Stimulated activated CD8-positive, alpha-beta memory T cell treated with anti-CD3 and anti-CD28 coated beads, Interleukin-15, amount 100 ng/mL, for 24 hours (primary cell): ENCODE measurements at places on chromosomes 4 and X.
A peak's percentile ranks its signal among the peaks of the same experiment; 100 is the strongest.

DNA sequence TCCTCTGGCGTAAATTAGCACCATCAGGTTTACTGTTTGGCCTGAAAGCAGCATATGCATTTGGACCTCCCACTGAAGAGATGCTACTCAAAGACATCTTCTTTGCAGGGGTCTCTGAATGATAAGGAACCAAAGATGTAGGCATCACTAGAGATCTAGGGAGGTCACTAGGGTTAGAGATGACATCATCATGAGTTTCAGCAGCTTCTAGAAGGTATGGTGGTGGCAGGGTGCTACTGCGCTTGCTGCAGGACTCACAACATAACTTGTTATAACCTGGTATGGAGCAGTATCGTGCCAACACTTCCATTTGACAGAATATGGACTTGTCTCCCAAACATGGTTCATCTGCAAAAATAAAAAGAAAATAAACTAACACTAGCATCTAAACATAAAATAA lies 251.6 kb downstream of the NPFFR2 start:
- DNase-seq, result no peak

DNA sequence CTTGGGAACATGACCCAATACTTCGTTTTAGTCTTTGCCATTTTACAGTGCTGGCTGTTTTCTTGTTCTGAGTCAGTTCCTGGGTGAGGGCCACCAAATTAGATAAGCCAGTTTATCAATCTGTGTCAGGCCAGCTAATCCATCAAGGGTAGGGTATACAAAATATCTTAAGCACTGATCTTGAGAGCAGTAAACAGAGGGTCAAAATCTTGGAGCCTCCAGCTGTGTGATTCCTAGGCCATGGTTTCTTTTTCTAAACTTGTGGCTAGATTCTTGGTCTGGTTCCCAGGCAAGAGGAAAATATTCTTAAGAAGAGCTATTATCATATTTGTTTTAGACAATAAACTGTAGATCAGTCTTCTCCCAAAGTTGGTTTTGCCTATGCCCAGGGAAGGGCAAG lies 1396.6 kb upstream of the PABPC4L start:
- DNase-seq, result no peak

DNA sequence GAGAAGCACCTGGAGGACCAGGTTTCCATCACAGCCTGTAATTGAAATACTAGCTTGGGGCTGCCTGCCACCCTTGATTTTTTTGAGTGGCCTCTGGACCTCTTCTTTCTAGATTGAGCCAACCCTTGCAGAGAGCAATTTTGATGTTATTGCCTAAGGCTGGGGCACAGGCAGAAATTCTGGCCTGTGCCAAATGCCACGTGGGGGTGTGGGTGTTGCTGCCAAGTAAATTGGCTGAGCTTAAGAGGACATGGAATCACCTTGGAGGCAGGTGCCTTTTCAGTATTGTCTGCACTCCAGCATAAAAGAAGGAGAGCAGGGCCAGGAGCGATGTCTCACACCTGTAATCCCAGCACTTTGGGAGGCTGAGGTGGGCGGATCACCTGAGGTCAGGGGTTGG lies 286.1 kb upstream of the PRPS2 start:
- no peak for DNase-seq

DNA sequence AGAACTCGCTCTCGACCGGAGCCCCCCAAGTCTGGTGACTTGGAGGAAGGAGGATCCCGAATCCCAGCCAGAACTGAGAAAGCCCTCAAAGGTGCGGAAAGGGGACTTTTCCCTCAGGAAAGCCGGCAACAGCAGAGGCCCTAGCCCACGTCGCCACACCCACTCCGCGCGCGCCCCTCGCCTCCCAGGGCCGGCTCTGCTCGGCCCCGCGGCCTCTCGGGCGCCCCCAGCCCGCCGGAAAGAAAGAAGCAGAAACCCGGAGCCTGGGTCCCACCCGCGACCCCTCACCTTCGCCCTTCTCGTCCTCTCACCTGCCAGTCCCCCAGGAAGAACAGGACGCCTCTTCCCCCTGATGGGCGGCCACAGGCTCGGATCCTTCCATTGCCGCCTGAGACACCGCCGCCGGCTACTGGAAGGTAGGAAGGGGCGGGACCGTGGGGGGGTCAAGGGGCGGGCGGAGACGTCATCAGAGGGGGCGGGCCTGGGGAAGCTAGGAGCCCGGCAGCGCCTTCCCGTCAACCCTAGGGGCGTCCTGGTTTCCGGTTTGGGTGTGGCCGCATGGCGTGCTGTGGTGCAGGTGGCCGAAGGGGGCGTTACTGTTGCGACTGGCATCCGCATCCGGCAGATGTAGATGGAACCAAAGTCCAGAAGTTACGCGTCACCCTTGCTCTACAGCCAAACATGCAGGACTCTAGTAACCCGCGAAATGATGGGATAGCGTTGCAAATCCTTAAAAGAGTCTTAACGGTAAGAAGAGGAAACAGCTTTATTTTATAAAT lies at the start of gene UBA6:
UBA6 (minus strand) TSS at position 418 of the 779 bp plus-strand sequence; CDS start at position 382, 36 bp downstream.
- peak; percentile 87 for DNase-seq

DNA sequence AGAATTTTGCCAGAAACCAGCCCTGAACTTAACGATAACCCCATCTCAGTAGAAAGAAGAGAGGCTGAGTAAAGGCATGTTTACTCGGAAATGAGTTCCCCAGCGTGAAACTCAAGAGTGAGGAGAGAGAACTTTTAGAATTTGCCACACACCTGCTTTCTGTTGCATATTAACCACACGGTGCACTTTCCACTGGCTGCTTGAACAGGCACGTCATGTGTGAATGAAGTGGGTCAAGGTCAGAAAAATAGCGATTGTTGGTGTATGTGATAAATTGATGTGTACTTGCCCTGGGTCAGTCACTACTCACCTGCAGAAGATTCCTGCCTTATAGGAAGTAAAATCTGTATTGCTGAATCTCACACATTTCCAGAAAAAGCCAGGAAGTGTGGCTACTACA lies 395.7 kb downstream of the TRIML1 start:
- no peak for DNase-seq

DNA sequence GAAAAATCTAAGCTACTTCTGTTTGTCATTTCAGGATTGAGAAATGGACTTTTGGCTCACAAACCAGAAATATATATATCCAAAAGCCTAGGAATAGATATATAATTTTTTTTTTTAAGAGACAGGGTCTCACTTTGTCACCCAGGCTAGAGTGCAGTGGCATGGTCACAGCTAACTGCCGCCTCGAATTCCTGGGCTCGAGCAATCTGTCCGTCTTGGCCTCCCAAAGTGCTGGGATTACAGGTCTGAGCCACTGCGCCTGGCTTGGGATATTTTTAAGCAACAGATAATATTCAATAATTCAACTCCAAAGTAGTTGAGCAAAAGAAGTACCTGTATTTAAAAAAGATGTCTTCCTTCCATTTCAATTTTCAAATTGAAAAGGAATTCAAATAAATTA lies 112.5 kb downstream of the C4orf51 start:
- no peak for DNase-seq

- DNase-seq, result no peak
These were observed 106.7 kb upstream of the MSX1 start for GRCh38 chr4:4752576-4753401.

- DNase-seq, result no peak
These were observed 18.0 kb upstream of the XPNPEP2 start for GRCh38 chrX:129720741-129721140.

DNA sequence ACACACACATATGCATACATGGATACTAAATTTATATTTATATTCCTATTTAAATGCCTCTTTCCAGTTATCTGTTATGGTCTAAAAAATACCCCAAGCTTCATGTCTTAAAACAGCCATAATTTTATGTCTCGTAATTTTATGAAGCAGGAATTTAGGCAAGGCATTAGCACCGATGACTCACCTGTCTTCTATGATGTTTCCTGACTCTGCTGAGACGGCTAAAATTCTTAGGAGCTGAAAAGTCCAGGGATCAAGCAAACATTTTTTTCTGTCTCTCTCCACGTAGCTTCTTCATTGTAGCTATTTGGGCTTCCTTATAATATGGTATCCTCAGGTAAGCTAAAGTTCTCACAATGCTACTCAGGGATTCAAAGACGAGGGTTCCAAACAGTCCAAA lies 930.3 kb downstream of the STIM2 start:
- DNase-seq, result no peak

DNA sequence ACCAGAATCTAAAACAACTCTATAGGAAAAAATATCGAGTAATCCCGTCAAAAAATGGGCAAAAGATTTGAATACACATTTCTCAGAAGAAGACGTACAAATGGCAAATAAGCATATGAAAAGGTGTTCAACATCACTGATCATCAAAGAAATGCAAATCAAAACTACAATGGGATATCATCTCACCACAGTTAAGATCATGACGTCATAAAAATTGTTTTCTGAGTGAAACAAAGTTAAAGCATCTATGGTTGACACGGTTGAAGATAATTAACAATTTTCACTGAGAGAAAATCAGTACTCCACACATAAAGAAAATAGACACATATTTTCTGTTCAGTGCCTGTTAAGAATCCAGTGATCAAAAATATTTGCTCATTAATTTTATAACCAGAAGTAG lies 1010.8 kb upstream of the ADGRL3 start:
- no peak for DNase-seq

- DNase-seq, result no peak
These were observed 315.3 kb upstream of the FGF13 start for GRCh38 chrX:139026811-139027210.

- no peak for DNase-seq
These were observed 633.6 kb downstream of the PCDH18 start for GRCh38 chr4:136898590-136899248.
